NCI-H1694 treated with DMSO at 0.1 percent for 48 hours (cell line): ENCODE measurements at places on chromosomes 6 and 20.

- DNase-seq = no peak
Measured at GRCh38 chr6:37024656-37025337, 19.3 kb downstream of the FGD2 start.

- DNase-seq = no peak
Measured at GRCh38 chr20:44851545-44851944, 34.0 kb upstream of the YWHAB start.

DNA sequence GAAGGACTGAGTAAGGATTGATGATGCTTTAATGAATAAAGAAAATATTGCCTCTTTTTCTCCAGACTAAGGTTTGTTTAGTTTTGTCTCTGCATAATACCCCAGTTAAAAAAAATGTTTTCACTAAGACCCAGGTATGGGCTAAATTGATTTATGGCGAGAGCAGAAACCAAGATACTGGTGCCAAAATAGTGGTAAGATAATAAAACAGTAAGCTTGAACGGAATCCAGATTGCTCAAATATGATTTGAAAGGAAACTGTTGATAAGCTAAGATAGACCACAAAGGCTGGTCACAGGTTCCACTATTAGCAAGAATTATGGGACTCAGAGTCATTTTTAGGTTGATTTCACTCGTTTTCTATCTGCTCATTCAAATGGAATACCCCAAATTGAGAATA is 831.2 kb downstream of the EPHA7 start:
- no peak for DNase-seq

DNA sequence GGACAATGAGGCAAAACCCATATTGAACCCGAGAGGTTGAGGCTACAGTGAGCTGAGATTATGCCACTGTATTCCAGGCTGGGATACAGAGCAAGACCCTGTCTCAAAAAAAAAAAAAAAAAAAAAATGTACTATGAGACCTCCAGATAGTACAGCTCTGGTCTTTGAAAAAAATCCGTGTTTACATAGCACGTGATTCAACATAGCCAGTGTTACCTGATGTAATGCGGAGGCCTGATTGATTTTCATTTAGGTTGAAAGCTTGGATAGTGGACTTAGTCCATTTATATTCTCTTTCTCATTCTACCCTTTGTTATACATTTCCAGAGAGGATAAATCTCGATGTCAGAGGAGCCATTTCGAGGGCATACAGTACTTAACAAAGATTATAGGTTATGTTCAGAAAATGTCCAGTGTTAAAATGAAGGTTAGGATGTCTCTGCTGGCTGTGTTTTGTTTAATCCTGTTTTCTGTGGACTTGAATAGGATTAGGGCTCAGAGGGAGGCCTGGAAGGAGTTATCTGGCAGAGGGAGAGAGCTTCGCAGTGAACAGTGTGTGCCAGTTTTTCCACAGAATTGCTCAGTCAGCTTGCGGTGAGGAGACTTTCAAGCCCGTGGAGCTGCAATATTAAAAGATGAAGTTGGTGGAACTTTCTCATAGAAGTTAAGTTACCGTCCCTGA is 33.9 kb upstream of the BCLAF1 start:
- DNase-seq = no peak

- DNase-seq = peak; percentile 55
Measured at GRCh38 chr6:125314009-125314581, 12.3 kb upstream of the HDDC2 start.

- no peak for DNase-seq
Measured at GRCh38 chr6:52566201-52566600, 10.7 kb downstream of the TRAM2 start.

- no peak for DNase-seq
Measured at GRCh38 chr6:44250067-44250717, 3.3 kb downstream of the HSP90AB1 start.

DNA sequence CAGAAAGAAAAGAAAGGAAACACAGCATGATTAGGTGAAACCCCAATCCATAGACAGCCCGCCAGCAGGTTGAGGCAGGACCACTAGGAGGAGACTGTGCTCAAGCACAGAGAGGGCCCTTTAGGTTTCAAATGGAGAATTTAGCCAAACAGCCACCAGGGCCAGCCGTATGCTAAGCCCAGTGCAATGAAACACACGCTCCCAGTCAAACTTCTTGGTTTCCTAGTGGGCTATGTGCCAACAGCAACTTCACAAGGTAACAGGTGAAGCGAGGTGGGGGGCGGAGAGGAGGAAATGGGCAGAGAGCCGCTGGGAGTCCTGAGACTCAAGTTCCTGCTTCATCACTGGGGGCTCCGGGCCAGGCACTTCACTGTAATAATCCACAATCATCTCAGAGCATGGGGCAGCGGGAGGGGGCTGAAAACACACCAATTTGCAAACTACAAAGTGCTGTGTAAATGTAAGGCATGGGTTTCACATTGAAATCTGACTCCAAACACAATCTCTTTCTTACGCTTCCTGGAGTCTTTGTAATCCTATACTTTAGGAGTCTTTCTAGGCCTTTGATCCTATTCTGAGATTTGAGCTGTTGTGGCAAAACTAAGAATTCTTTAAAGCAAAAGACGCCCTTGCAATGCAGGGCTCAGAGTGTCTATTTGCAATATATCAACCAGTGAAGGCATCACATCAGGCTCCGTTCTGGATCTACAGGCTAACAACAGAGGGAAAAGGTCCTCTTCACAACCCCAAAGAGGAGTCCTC is 117.3 kb downstream of the OPRM1 start:
- no peak for DNase-seq

DNA sequence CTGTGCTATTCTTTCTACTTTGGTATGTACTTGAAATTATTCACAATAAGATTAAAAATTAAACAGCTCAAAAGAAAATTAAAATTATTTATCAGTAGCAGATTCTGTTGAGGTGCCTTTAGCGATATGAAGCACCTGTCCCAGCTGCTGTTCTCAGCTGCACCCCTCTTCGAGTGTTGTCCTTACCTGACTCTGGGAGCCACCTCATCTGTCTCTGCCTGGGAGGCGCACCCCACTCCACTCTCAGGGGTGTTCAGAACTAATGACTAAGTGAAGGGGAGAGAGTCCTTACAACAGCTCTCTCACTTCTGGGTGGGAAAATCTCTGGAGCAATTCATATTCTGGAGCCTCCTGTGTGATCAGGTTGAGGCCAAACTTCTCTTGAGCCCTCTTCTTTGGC is 745.7 kb downstream of the RFPL4B start:
- DNase-seq = no peak

GRCh38 chr6:67459556-67459955 is 1175.5 kb upstream of the ADGRB3 start:
- no peak for DNase-seq

DNA sequence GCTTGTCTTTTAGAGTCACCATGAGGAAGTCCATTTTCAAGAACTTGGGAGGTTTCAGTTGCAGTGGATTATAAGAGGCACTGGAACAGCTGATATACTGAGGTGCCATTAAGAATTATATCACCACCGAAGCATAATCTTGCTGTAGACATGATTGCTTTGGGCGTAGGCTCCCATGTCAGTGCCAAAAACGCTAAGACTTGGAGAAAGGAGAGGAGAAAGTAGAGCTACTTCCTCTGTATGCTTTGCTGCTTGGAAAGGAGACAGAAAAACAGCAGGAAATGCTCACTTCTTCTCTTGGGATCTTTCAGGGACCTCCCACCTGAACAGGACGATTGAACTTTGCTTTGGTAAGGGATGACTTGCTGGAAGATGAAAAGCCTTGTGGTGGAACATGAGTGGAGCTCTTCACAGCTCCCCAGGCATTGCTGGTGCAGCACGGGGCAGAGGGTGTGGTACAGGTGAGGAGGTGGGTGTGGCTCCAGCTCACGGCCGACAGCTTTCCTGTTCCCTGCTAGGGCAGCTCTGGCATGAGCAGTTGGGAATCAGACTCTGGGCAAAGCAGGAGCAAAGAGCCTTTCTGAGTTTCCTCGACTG is 190.4 kb upstream of the JAG1 start:
- DNase-seq = no peak

DNA sequence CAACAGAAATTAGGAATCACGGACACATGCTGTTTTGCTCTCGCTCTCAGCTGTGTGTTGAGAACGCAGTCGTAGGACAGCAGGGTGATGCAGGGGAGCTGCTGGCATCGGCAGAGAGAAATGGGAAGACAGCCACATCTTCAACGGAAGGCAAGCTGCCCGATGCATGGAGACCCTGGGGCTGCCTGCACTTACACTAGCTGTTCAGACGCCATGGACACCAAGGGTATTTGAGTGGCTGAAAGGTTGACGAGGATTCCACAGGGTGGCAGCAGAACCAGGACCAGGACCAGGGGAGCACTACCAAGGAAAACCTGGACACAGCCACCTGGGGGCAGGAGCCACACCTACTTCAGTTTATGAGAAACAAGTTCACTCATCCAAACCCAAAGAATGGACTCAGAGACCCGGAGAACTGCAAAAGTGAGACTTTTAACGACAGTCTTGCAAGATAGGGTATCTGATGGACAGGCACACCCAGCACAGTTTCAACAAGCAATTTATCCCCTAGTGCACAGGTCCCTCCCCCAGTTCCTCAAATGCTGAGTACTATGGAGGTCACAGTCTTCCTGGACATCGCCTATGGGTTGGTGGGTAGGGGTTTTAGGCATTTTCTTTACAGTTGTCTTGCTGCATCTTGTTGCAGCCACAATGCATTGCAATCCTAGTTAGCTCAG is 56.3 kb upstream of the ENTPD6 start:
- DNase-seq = peak; percentile 4

GRCh38 chr6:109096208-109096607 is 901 bp downstream of the CEP57L1 start:
- no peak for DNase-seq

DNA sequence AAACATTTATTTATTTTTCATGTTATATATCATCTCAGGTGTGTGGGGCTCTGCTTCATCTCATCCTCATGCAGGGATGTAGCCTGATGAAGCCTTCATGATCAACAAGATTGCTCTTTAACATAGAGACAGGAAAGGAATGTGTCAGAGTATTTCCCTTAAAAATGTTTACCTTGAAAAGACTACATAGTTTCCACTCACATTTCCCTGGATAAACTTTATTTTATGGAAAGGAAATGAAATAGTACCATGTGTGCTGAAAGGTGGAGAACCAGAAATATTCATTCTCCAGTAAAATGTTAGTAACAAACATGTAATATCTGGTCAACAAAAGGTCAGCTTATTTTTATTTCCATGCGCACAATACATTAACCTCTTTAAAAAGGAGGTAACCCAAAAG is 155.8 kb downstream of the GRM1 start:
- no peak for DNase-seq

GRCh38 chr6:13474360-13474759 is 13.0 kb downstream of the GFOD1 start:
- no peak for DNase-seq

DNA sequence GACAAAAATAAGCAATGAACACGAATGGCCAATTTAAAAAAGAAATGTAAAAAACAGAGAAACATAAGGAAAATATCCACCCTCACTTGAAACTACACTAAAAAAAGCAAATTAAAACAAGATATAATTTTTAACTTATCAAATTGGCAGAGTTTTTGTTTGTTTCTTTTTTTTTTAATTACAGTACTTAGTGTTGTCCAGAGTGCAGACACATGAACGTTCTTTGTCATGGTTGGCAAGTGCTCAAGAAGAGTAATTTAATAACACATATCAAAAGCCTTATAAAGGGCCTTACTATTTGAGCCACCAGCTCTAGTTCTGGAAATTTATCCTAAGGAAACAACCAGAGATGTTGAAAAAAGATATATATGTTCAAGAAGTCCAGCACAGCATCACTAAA is 142.3 kb downstream of the ATXN1 start:
- no peak for DNase-seq

GRCh38 chr20:22794200-22794599 is 209.8 kb upstream of the FOXA2 start:
- no peak for DNase-seq

DNA sequence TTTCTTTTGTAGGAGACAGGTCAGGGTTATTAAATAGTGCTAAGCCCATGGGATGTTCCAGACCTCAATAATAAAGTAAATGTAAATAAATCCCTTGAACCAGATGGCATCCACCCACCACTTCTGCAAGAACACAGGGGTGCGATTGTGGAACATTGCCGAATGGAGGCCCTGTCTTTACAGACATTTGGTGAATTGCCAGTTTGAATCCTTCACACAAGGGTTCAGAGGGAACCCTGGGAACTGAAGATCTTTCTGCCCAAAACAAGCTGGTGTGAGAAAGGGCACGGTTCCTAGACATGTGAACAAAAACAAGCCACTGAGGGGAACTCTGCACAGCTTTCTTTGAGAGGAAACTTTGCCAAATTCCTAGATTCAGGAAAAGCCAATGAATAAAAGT is 30.2 kb upstream of the RNF8 start:
- DNase-seq = peak; percentile 80

DNA sequence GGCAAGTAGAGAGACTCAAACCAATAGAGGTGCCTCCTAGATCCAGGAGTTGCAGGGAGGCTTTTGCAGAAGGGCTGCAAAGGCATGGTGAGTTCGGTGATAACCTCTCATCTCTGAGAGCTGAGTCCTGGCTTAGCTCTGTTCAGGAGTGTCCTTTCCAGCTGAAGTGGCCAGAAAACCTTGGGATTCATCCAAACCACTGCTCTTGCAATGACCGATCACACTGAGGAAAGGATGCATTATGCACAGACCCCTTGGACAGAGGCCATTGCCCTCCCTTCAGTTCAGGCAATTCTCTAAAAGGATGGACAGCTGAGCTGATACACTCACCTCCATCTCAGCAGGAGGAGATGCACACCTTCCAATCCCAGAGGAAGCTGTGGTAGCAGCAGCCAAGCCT is 158.8 kb upstream of the ENPP5 start:
- no peak for DNase-seq

GRCh38 chr20:19531446-19531845 is 226.6 kb upstream of the RIN2 start:
- DNase-seq = no peak

GRCh38 chr20:58069796-58070663 is 158.4 kb downstream of the ANKRD60 start:
- DNase-seq = no peak

DNA sequence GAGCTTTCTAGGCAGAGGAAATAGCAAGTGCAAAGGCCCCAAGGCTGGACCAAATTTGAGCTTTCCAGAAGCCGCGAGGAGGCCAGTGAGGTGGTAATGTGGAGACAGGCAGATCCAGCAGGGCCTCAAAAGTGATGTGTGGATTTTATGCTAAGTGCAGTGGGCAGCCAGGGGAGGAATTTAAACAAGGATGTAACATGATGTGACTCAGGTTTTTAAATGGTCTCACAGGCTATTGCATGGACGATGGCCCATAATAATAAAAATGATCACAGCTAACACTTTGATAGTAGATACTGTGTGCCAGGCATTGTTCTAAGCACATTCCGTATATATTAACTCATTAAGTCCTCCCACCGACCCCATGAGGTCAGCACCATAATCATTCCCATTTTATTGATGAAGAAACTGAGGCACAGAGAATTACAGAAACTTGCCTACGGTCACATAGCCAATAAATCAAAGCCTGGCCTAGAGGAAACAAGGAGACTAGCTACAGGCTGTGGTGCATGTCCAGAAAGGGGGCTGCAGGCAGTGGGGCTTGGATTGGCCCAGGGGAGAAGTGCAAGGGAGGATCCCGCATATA is 18.0 kb upstream of the PREX1 start:
- DNase-seq = no peak
